ENCODE measurements at places on chromosomes 7 and 10. TPM values are rescaled to one million over a fixed set of nuclear protein-coding genes. Genes with fewer than 3 reads are reported as not detected.

Gene ANKRD30A
- total RNA-seq = not detected

Gene UTF1
- total RNA-seq = not detected

Gene PRPS1L1
- total RNA-seq = not detected

Gene SEC61G
- total RNA-seq = 622 TPM

Gene TRPV5
- total RNA-seq = 0.10 TPM

Gene KCP
- total RNA-seq = not detected

Gene DNA2
- 5.9 TPM for total RNA-seq

Gene OTUD1
- 5.2 TPM for total RNA-seq

Gene TET1
- 1.3 TPM for total RNA-seq

Gene MOGAT3
- total RNA-seq = not detected

Gene NPC1L1
- not detected for total RNA-seq

Gene INSIG1
- total RNA-seq = 35.9 TPM

Gene PPP1R17
- not detected for total RNA-seq

Gene FKBP6
- total RNA-seq = not detected

Gene FAM24A
- not detected for total RNA-seq

All from vein endothelial cell (primary cell).